ENCODE measurements at places on chromosomes 12 and 14.

- peak; percentile 52 for DNase-seq
Observed at GRCh38 chr12:48996794-48997718, 2.1 kb downstream of the DDN start.

- no peak for DNase-seq
Observed at GRCh38 chr12:19546027-19546426, 106.7 kb downstream of the AEBP2 start.

- DNase-seq: no peak
Observed at GRCh38 chr12:98352218-98352811, 163.1 kb upstream of the TMPO start.

- DNase-seq: no peak
Observed at GRCh38 chr12:32644431-32644830, 34.7 kb upstream of the DNM1L start.

- DNase-seq: no peak
Observed at GRCh38 chr12:15423629-15424028, 101.3 kb downstream of the PTPRO start.

DNA sequence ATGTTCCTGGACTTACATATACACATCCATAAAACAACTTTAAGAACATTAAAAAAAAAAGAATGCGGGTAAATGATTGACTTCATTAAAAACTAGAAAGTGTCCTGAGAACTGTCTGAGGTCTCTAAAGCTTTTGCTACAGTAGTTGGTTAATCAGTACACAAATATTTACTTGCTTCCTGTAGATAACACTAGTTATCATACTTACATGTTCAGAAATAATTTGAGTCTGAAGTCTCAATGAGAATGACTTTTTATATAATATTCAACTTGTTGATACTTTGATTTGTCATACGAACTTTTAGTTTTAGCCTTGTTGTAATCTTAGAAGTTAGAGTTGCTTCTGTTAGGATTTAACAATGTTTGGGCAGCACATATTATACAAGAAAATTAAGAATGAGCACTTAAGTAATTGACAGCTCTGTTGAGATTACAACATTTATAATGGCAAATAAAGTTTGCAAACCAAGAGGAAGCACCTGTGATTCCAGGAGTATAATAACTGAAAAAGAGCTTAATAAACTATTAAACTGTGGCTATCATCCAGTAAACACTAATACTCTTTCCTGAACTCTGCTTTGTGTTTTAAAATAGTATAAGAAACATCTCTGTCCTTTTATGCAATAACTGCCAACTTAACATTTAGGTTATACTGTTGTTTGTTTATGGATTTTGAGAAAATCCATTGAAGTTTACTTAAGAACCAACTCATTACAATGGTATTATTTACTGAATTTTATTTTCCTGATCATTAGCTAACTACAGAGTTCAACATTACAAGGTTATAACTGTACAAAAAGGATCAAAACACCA is 131.7 kb downstream of the MIPOL1 start:
- DNase-seq: no peak

DNA sequence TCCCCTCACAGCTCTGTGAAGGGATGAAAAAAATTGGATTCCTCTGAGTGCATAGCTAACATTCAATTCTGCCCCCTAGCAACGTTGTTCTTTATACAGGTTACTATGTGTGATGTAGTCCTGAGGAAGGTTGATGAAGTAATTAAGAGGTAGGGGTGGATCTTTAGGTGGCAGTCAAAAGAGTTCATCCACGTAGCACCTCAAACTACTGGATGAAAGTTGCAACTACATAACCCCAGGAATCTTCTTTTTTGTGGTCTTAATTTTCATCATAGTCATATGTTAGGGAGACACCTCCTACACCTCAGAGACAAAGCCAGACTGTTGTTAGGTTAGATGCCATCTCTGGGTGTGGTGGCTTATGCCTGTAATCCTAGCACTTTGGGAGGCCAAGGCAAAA is 10.2 kb upstream of the NFE2 start:
- DNase-seq: no peak

GRCh38 chr12:107328442-107329133 is 235.2 kb upstream of the CRY1 start:
- no peak for DNase-seq

GRCh38 chr14:100536121-100536510 is 51.1 kb downstream of the BEGAIN start:
- no peak for DNase-seq

DNA sequence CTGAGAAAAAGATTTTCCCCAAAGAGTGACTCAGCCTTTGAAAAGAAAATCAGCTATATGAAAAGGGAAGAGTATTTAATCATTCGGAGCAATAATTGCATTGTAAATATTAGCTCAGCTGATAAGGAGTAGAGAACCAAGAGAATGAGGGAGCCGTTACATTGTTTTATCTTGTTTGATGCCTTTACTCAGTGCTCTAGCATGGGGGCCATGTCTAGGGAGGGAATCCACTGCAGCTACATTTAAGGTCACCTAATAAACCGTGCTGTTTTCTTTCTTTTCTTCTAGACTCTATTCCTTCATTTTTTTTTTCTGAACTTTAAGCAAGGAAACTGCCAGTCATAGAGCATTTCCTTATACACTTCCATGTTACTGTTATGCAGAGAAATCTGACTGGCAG is 447.0 kb downstream of the DIO2 start:
- DNase-seq: no peak

GRCh38 chr12:132415327-132416120 is 74.4 kb upstream of the FBRSL1 start:
- no peak for DNase-seq

DNA sequence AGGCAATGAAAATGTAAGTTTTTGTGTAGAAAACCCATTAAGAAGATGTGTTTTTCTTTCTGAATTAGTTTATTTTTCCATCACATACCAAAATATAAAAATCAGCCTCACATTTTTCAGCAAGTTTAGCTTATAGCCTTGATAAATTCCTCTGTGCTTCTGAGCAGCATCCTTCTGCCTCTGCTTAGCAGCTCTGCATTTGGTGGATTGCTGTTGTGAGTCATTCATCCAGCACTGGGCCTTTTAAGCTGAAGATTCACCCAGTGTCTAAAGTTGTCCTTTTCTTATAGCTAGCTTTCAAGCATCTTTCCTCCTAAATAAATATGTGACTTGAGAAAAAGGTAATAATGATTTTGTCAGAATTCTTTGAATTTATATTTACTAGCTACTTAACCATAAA is 206.1 kb downstream of the PCNX1 start:
- DNase-seq: no peak

GRCh38 chr14:23286902-23287479 is 1.1 kb upstream of the HOMEZ start:
- DNase-seq: no peak

Data from caudate nucleus (tissue), 63 donors.